Peyer's patch (tissue), 4 donors: ENCODE measurements at places on chromosomes 6 and 20. TPM values are rescaled to one million over a fixed set of nuclear protein-coding genes. Genes with fewer than 3 reads are reported as not detected.

THBS2 gene
- total RNA-seq: 5.4 TPM

PPP1R3G gene
- 1.7 TPM for total RNA-seq

IBTK gene
- 33.0 TPM for total RNA-seq

LGSN gene
- not detected for total RNA-seq

L3MBTL1 gene
- 27.2 TPM for total RNA-seq
